ENCODE measurements at places on chromosomes 11 and 22. TPM values are rescaled to one million over a fixed set of nuclear protein-coding genes. Genes with fewer than 3 reads are reported as not detected.

DNA sequence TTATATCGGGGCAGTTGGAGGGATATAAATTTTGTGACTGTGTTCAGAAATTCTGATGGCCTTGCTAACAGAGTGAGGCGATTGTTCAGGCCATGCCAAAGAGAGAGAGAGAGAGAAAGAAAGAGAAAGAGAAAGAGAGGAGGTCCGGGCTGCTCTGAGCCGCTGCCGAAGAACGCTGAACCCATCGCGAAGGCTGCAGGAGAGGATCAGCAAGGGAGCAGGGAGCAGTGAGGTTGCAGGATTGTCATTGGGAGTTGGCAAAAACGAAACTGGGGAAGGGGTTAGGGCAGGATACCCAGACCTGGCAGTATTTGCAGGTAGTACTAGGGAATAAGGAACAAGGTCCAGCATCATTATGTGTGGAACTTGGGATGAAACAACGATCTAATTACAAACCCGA is 537.1 kb downstream of the INSC start:
- DNase-seq: no peak

DNA sequence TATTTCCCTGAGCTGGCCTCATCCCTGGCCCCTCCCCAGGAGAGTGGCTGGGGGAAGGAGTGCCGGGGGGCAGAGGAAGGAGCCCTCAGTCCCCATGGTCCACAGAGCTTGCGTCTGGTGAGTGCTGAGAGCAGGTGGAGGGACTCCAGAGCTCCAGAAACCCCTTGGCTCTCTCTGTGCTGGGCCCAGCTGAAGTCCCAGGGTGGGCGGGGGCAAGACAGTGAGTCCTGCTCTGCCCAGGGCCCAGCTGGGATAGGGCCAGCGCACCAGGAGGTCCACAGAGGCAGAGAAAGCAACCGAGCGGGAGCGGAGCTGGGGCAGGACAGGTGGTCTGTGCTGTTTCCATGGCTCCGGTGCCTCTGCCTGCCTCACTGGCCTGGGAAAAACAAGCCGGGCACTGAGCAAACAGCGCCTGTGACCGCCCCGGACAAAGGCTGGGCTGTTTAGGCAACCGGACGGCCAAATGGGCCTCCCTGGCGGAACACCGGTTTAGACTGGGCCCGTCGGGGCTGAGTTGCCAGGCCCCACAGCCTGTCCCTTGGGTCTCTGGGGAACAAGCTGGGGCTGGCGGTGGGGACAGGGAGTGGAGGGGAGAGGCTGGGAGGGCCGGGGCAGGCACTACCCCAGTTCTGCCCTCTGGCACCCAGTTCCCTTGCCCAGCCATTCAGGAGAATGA is 34.1 kb upstream of the WNT7B start:
- DNase-seq: no peak

DNA sequence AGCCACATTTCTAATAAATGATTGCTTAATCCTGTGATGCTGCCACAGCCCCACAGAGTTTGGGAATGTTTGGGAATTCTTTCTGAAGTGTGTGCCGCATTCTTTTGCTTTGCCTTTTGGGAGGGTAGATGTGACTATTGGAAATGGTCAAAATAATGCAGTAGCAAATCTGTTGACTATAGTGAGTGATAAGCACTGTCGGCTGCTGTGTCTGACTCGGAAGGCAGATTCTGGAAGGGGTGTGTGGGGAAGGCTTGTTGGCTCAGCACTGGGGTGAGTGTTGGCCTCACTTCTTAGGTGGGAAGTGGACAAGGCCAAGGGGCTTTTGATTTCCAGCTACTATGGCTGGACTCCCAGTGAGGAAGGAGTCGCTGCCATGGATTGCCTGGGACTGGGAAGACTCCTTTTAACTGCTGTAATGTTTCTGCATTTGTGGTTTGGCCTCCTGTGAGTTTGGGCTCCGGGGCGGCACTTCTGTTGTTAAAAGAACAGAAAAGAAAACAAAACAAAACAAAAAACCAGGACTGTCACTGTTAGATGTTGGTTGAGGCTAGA is 20.1 kb downstream of the ZBTB16 start:
- no peak for DNase-seq

Gene GAL
- total RNA-seq: 1.3 TPM

Gene SPDYC
- total RNA-seq: not detected

Gene SHISAL1
- 1.2 TPM for total RNA-seq

Gene DAGLA
- 3.3 TPM for total RNA-seq

Gene DRICH1
- 1.3 TPM for total RNA-seq

Gene P2RY2
- total RNA-seq: 0.32 TPM

DNA sequence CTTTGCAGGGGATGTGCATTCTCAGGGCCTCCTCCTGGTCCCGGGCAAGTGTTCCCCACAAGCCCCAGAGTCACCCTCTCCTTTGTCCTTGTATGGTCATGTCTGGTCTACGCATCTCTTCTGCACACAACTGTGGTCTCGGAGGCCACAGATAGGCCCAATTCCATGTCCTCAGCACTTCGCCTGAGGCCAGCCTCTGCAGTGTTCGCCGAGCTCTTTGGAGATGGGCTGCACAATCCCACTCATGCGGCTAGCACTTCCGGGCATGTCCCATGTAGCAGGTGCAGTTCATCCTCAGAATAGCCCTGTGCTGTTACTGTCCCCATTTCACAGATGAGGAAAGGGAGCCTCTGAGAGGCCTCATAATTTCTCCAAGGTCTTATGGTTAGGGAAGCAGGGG is 7.6 kb downstream of the PARVG start:
- no peak for DNase-seq

GRCh38 chr11:34565417-34566207 is 52.0 kb upstream of the ELF5 start:
- no peak for DNase-seq

Data from breast epithelium (tissue), 4 donors.